ENCODE measurements at places on chromosomes 7 and 10.

- DNase-seq: no peak
Measured at GRCh38 chr7:101885597-101885955, 68.2 kb downstream of the CUX1 start.

DNA sequence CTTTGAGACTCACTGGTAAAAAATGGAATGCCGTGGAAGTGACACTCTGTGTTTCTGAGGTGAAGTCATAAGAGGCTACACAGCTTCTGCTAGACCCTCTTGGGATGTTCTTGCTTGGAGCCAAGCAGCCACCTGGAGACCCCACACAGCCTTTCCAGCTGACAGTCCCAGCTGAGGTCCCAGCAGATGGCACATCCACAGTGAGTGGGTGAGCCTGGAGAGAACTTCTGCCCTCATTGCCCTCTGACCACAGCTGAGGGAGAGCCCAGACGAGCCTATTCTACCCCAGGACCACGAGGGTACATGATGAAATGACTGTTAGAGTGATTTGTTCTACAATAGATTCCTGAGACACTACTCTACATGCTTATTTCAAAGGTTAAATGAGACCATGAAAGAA lies 44.3 kb downstream of the CXCL12 start:
- no peak for DNase-seq

GRCh38 chr7:45680776-45681175 lies 106.6 kb downstream of the ADCY1 start:
- DNase-seq: no peak

GRCh38 chr7:121011401-121011800 lies 22.9 kb downstream of the CPED1 start:
- DNase-seq: no peak

DNA sequence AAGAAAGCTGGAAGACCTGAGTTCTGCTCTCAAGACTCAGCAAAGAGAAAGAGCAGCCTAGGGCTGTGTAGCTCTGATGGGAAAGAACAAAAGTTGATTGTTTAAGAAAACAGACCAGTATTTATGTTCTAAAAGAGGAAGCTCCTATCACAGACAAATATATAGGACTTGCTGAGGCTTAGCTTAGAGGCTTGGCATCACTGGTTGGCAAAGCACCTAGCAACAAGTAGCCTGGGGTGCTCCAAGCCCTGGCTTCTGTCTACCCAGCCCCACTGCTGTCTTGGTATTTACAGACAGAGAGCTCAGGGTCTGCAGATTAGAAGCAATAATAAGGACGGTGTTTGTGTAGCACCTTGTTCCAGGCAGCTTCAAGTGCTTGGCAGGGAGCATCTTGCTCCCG lies 36.9 kb upstream of the CCDC3 start:
- DNase-seq: no peak

Measured in hepatic stellate cell (primary cell).